ENCODE measurements at places on chromosomes 11 and 22. TPM values are rescaled to one million over a fixed set of nuclear protein-coding genes. Genes with fewer than 3 reads are reported as not detected.

GRCh38 chr11:22792497-22792896, 37.1 kb downstream of the SVIP start:
- no peak for DNase-seq

DNA sequence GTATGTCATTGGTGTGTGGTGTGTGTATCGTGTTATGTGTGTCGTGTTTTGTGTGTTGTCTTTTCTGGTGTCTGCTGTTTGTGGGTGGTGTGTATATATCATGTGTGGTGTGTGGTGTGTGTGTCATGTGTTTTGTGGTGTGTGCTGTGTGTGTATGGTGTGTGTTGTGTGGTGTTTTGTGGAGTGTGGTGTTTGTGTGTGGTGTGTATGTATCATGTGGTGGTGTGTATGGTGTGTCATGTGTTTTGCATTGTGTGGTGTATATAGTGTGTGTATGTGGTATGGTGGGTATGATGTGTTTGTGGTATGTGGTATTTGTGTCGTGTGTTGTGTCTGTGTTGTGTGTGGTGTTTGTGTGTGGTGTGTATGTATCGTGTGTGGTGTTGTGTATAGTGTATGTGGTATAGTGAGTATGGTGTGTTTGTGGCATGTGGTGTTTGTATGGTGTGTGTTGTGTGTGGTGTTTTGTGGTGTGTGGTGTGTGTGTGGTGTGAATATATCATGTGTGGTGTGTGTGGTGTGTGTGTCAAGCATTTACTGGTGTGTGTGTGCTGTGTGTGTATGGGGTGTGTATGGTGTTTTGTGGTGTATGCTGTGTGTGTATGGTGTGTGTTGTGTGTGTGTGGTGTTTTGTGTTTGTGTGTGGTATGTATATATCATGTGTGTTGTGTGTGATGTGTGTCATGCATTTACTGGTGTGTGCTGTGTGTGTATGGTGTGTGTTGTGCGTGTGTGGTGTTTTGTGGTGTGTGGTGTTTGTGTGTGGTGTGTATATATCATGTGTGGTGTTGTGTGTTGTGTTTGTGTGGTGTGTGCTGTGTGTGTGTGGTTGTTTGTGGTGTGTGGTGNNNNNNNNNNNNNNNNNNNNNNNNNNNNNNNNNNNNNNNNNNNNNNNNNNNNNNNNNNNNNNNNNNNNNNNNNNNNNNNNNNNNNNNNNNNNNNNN, 12.7 kb downstream of the PIM3 start:
- DNase-seq: no peak

DNA sequence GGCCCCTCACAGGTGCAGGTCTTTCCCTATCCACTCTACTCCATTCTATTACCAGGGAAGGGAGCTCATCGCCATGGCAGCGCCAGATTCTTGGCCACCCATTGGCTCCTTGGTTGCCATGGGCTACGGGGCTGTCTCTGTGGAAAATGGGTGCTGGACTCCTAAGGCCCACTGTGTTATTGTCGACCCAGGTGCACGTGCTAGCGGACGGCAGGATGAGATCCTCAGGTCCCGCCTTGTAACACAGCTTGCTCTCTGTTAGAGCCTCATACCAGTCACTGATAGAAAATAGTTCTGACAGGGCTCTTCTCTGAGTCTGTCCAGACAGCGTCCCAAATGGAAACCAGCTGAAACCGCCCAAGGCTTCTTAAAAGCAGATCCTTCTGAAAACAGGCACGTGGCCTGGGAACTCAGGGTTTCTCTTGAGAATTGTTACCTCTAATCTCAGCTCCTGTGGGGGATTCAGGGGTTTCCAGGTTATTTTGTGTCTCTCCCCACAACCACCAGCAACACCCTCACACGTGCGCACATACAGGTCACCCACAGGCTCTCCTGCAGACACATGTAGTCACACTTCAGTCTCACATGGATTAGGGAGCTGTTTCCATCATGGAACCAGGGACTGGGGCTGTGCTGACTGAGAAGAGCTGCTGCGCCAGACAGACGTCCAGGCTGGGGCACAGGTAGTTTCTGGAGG, 1.5 kb downstream of the TUB start:
- DNase-seq: peak; percentile 46

GRCh38 chr11:108524422-108524821, 26.2 kb upstream of the POGLUT3 start:
- DNase-seq: no peak

- DNase-seq: no peak
Measured at GRCh38 chr11:58829786-58830185, 14.7 kb downstream of the GLYATL2 start.

- DNase-seq: no peak
Measured at GRCh38 chr11:76368490-76368889, 12.4 kb downstream of the THAP12 start.

DNA sequence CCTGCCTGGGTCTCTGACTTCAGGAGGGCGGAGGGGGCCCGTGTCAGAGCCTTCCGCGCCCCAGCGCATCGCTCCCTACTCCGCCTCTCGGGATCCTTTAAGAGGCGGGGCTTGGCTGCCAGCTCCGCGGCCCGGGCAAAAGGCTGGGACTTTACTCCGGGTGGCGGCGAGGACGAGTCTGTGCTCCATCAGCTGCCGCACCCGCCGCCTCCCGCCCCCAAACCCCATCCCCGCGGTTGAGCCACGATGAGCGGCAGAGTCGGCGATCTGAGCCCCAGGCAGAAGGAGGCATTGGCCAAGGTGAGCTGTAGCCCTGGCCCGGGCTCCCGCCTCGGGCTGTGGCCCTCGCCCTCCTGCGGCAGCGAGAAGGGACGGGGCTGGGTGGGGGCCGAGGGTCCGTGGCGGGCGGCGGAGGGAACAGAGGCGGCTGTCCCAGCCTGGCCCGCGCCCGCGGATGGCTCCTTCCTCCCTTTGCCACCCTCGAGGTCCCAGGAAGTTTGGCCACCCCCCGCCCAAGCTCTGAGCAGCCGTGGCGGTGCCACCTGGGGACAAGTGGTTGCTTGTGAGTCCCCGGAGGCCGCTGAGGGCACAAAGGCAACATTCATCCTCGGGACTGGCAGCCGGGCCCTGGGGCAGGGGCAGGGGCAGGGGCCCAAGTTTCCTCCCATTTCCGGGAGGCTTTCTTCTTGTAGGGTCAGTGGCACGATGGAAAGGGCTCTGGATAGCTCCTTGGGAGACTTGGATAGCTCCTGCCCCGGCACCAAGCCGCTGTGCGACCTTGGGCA, at the start of gene SEC14L2:
SEC14L2 (plus strand) TSS at position 148 of the 785 bp plus-strand sequence; CDS start at position 247, 99 bp downstream.
- DNase-seq: peak; percentile 87

DNA sequence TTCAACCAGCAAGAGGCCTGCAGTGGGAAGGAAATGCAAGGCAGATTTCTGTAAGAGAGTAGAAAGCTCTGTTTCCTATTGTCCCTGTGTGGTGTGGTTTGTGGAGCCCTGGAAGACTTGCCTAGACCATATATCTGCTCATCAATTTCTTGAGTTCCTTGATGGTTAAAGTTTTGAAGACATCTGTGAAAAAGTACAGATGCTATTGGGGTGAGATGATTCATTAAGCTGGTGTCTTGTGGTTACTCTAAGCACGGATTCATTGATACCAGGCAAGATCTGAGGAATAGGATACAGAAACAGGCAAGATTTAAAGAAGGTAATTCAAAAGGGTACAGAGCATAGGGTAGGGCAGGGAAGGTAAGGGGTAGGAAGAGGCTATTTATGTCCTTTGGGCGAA, 275.8 kb upstream of the SESN3 start:
- no peak for DNase-seq

DNA sequence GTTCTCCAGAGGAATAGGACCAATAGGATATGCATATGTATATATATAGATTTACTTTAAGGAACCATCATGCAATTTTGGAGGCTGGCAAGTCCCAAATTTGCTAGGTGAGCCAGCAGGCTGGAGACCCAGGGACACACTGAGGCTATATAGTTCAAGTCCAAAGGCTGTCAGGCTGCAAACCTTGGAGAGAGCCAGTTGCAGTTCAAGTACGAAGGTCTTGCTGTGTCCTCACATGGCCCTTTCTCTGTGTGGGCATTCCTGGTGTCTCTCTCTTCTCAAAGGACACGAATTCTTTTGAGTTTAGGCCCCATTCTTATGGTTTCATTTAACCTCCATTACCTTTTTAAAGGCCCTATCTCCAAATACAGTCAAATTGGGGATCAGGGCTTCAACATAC, 134.4 kb upstream of the SORL1-AS1 start:
- DNase-seq: no peak

- DNase-seq: no peak
Measured at GRCh38 chr11:95154514-95154913, 64.9 kb downstream of the ENDOD1 start.

DNA sequence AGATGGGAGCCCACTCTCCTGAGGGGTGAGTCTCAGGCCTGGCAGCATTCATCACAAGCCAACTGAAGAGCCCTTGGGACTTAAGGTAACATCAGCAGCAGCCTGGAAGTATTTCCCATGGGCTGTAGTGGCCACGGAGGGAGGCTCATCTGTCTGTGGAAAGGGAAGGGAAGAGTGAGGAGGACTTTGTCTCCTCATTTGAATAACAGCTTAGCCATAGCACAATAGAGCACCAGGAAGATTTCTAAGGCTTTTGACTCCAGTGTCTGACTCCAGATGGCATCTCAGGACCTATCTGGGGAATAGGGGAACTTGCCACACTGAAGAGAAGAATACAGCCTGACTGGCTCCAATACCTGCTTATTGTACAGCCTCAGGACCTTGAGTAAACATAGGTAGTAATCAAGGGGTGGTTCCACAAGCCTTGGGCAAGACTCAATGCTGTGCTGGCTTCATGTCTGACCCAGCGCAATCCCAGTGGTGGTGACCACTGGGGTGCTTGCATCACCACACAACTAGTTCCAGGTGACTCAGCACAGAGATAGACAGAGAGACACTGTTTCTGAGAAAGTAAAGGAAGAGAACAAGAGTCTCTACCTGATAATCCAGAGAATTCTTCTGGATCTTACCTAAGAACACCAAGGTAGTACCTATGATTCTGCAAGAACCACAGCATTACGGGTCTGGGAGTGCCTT, 510.5 kb upstream of the CCDC179 start:
- DNase-seq: no peak

DNA sequence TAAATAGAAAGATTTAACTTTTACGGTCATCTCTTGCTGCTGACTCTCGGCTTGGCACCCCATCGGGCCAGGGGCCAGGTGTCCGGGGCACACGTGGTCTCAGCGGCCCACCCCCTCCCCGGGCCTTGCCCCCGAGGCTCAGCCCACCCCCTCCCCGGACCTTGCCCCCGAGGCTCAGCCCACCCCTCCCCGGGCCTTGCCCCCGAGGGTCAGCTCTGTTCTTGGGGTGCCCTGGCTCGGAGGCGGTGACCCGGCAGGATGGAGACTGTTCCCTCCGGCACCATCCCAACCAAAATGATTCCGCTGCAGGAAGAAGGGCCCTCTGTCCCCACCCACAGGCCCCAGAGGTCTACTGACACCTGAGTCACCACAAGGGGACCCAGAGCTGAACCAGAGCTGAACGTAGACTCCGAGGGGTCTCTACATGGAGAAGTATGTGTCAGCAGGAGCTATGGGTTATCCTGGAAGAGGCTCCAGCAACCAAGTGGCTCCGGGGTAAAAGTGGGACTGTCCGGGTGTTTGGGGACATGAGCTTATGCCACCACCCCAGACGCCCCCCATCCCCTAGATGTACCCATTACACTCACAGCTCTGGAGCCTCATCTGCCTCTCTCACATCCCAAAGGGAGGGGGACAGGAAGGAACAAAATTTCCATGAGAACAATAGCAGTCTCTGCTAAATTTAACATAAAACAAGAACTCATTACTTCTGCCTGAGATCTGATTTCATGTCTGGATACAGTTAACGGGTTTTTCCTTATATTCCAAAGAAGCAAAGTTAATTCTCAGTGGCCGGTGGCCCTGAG, 38.4 kb downstream of the MACROD1 start:
- DNase-seq: no peak

DNA sequence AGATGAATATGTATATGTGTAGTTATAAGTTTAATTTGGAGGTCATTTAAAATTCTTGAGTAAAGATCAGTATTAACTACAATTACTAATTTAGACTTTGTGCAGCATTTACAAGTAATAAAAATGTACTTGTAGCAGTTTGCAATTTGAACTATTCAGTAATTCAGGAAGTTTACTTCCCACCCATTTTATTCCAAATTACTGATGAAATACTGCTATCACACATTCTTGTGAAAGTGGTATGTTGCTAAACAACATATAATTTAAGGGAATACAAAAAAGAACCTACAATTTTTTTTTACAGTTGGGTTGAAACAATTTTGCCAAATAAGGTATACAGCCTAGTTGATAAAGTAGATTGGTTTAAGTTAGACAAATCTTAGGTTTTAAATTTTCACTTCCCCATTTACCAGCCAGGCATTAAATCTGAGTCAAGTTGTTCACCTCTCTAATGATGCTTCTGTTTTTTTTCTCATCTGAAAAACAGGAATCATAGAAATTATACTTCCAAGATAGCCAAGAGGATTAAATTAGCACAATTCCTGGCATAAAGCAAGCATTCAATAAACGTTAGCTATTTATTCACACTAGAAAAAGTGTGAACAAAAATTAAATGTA, 45.3 kb downstream of the ZBTB44 start:
- no peak for DNase-seq

- DNase-seq: no peak
Measured at GRCh38 chr22:29951791-29952413, 68.9 kb downstream of the MTMR3 start.

DNA sequence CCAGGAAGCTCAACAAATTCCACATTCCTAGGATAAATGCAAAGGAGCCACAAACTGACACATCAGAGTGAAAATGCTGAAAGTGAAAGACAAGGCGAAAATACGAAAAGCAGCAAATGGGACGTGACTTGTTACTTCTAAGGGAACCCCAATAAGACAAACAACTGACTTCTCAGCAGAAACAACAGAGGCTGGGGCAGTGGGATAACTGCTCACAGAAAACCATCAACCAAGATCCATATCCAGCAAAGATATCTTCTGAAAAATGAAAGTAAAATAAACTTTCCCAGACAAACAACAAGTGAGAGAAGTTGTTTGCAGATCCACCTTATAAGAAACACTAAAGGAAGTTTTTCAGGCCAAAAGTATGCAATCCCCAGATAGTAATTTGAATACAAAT, 72.1 kb downstream of the DGCR2 start:
- DNase-seq: no peak

GRCh38 chr11:58622344-58622743, at the start of gene CNTF:
TSS of gene CNTF (plus strand) at chr11:58622665. CDS start at chr11:58622753, 88 bp downstream.
- DNase-seq: no peak

GRCh38 chr11:14414470-14415461, 55.8 kb upstream of the RRAS2 start:
- DNase-seq: no peak

- DNase-seq: peak; percentile 64
Measured at GRCh38 chr22:43993072-43993760, 30.9 kb upstream of the PARVB start.

GRCh38 chr11:86931548-86932258, 23.5 kb downstream of the FZD4 start:
- DNase-seq: no peak

Gene PLAAT5
- not detected for total RNA-seq

Gene SMC1B
- total RNA-seq: not detected

Gene OR5P2
- total RNA-seq: not detected

Gene MS4A3
- not detected for total RNA-seq

Gene CBLIF
- not detected for total RNA-seq

Gene MIOX
- 1.9 TPM for total RNA-seq
